ENCODE measurements at places on chromosomes 6 and 20. TPM values are rescaled to one million over a fixed set of nuclear protein-coding genes. Genes with fewer than 3 reads are reported as not detected.

Gene SAMD5
- not detected for total RNA-seq

Gene TMEM170B
- total RNA-seq, result 1.0 TPM

Gene SCAND1
- total RNA-seq, result 31.7 TPM

Gene HEY2
- total RNA-seq, result 0.12 TPM

Gene ARHGAP40
- not detected for total RNA-seq

Gene DDO
- total RNA-seq, result not detected

Gene SLC29A1
- total RNA-seq, result 28.0 TPM

Gene ZNF512B
- total RNA-seq, result 20.6 TPM

Gene MEP1A
- total RNA-seq, result not detected

Gene CABLES2
- 8.3 TPM for total RNA-seq

Gene EPHA7
- total RNA-seq, result not detected

Gene KHDRBS2
- total RNA-seq, result not detected

Gene SAMHD1
- total RNA-seq, result 33.2 TPM

Gene LHFPL5
- not detected for total RNA-seq

Gene GSS
- total RNA-seq, result 60.6 TPM

Gene C4B
- total RNA-seq, result 4.9 TPM

Gene PDYN
- not detected for total RNA-seq

Gene ATRN
- total RNA-seq, result 11.6 TPM

Gene FAM83C
- not detected for total RNA-seq

Gene SMOC2
- total RNA-seq, result not detected

Gene ADGRB3
- not detected for total RNA-seq

Gene CPNE5
- total RNA-seq, result 2.6 TPM

Gene GPX5
- total RNA-seq, result not detected

Gene TMEM200A
- total RNA-seq, result 0.67 TPM

Gene ZBTB46
- 2.7 TPM for total RNA-seq

Gene KCNQ2
- 0.65 TPM for total RNA-seq

Gene TUBB1
- not detected for total RNA-seq

Gene MAK
- 0.48 TPM for total RNA-seq

Gene CRIP3
- total RNA-seq, result 0.82 TPM

Gene FARS2
- 23.9 TPM for total RNA-seq

Gene TBXT
- total RNA-seq, result not detected

Gene RPP40
- 10.8 TPM for total RNA-seq

Gene IRF4
- 554 TPM for total RNA-seq

Gene GTSF1L
- not detected for total RNA-seq

Gene EEF1A2
- total RNA-seq, result 8.3 TPM

Gene CRISP3
- total RNA-seq, result not detected

Data from activated T-cell treated with anti-CD3 and anti-CD28 coated beads, Interleukin-2, amount 50 U/mL, for 72 hours (primary cell).